ENCODE measurements at places on chromosomes 16 and 17.

- no peak for DNase-seq
These were observed 11.7 kb downstream of the CACNG1 start for GRCh38 chr17:67055811-67056745.

- DNase-seq = no peak
These were observed 79.0 kb downstream of the CA10 start for GRCh38 chr17:52079496-52079895.

- no peak for DNase-seq
These were observed 39.8 kb upstream of the BPTF start for GRCh38 chr17:67785504-67785903.

GRCh38 chr16:14505846-14506245 lies 124.2 kb downstream of the PARN start:
- DNase-seq = no peak

DNA sequence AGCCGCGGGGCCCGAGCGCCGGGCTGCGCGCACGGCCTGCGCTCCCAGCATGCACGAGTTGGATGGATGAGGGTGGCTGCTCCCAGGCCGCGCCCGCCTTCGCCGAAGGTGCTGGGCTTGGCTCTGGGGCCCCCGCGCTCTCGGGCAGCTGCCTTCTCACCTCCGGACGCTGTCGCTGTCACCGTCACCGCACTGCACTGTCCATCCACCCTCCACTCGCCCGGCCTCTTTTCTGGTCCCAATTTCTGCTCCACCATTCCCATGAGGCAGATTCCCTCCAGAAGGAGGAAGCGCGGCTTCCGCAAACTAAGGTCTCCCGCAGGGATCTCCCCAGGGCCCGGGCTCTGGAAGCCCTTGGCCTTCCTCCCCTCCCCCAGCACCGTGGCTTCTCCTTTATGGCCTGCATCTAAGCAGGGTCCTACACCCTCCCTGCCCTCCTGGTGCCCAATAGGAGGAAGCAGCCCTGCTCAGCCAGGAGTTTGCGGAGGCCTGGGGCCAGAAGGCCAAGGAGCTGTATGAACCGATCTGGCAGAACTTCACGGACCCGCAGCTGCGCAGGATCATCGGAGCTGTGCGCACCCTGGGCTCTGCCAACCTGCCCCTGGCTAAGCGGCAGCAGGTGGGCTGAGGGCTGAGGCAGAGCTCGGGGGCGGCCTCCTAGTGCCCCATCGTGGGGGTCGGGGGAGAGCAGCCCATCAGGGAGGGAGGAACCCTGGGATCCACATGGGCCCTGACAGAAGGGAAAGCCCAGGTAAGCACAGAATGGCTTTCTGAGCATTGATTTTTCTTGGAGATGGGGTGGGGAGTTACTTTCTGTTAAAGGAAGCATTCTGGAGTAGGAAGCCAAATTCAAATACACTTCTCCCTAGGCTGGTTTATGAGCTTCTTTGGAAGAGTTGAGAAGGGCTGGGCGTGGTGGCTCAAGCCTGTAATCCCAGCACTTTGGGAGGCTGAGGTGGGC lies 899 bp downstream of the ACE start:
- DNase-seq = peak; percentile 41

DNA sequence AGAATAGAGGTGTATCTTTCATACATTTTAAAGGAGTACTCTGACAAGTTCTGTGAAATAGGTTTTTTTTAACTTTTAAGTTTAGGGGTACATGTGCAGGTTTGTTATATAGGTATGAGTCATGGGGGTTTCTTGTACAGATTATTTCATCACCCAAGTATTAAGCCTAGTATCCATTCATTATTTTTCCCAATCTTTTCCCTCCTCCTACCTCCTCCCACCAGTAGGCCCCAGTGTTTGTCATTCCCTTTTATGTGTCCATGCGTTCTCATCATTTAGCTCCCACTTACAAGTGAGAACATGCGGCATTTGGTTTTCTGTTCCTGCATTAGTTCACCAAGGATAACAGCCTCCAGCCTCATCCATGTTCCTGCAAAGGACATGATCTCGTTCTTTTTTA lies 175.5 kb downstream of the CYB561 start:
- no peak for DNase-seq

- DNase-seq = no peak
These were observed 2.9 kb upstream of the ABCA6 start for GRCh38 chr17:69144331-69145255.

DNA sequence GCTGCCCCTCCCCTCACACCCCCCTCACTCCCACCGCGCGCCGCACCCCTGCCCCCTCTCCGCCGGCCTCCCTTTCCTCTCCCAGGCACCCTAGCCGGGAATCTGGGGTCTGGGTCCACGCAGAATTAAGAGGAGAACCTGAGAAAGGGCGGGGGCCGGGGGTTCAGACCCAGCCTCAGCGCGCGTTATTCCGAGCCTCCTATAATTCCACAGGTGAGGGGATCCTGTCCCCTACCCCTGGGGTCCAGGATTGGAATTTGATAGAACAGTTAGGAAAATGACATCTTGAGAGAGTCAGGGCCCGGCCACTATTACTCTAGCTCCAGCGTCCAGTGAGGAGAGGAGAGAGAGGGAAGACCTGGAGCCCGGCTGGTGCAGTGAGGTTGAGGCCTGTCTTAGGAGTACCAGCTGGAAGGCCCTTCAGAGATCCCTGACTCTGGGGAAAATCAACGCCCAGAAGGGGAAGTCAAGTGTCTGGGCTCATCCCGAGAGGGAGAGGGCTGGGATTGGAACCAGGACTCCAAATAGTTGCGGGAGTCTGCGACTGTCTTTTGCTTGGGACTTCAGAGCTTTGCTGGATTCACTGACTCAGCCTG lies 17.3 kb downstream of the GRB7 start:
- peak; percentile 39 for DNase-seq

GRCh38 chr17:22138861-22139469 lies 446.6 kb downstream of the KCNJ18 start:
- DNase-seq = no peak

DNA sequence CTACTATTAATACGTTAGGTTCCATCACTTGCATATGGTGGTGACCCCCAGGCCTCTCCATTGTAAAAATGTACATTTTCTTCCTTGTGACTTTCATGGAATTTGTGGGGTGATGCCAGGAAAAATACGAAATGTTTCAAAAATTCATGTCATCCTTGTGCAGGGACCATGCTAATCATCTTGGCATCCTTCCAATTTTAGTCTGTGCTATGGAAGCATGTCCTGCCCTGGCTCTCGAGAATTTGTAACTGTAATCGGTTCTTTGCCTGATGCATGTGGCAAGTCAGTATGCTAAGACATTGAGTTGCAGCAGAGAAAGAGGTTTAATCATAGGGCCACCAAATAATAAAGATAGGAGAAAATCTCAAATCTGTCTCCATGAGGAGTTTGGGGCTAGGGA lies 14.3 kb upstream of the GINS3 start:
- no peak for DNase-seq

- no peak for DNase-seq
These were observed 134.9 kb downstream of the MSI2 start for GRCh38 chr17:57391076-57391825.

DNA sequence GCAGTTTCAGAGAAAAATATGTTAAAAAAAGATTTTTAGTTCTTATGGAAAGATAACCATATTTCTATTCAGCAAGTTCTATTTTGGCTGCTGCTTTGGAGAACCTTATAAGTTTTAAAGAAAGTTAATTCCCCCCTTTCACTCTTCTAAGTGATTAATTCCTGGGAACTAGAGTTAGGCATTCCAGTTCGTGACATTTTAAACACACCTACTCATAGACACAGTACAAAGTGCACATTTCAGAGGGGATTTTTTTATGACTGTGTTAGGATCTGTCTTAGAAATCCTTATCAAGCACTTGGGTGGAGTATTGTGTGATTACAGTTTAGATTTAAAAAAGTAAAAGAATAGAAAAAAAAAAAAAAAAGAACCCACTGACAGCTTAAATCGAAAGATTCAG lies 3.5 kb upstream of the CDH11 start:
- DNase-seq = no peak

GRCh38 chr17:57985675-57985974 lies 2.4 kb downstream of the VEZF1 start:
- no peak for DNase-seq

DNA sequence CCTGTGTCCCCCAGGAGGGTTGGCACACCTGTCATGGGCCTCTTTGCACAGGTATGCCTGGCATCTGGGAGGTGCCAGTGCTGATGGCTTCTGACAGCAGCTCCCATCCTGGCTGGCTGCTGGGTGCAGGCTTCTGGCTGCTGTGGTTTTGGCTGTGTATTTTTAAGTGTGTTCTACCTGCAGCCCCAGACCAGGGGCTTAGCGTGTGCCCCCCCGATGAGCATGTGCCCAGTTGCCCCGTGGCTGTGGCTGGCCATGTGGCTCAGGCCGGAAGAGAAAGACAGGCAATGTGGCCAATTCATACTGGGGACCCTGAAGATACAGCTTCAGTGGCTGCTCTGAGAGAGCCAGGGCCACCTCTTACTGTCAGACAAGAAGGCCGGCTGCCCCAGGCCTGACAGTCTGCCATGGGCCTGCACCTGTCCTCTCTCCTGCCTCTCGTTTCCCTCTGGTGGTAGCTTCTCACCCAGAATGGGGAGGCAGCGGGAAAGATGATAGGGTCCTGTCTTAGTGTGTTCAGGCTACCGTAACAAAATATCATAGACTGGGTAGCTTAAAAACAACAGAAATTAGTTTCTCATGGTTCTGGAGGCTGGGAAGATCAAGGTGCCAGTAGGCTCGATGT lies 37.6 kb upstream of the LGALS9 start:
- DNase-seq = no peak

GRCh38 chr16:84839054-84839453 lies 19.3 kb downstream of the CRISPLD2 start:
- no peak for DNase-seq

DNA sequence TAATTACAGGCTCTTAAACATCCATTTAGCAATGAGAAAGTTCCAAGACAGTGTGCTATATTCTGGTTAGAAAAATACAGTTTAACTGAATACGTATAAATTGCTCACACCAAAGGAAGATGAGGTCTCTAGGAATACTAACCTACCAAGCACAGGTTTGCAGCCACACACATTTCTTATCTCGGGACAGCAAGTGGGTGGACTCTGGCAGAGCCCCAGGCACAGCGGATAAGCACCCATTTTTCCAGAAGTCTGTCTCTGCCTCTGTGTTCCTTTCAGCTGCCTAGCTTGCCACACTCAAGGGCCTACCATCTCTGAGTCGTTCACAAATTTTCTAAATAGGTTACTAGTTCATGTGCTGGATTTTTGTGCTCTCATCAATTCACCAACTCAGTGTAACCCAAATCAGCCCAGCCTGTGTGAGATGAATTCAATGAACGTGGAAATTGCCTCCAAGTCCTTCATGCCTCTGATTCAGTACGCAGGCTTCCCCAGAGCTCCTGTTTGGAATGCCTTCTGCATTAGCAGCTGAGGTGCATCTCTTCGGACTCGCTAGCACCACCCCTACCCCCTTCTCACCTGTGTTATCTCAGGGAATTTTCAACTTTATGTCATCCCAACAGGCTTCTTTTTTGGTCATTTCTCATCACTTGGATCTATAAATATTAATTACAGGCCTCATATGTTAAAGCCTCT lies 581.0 kb upstream of the CDH11 start:
- no peak for DNase-seq

DNA sequence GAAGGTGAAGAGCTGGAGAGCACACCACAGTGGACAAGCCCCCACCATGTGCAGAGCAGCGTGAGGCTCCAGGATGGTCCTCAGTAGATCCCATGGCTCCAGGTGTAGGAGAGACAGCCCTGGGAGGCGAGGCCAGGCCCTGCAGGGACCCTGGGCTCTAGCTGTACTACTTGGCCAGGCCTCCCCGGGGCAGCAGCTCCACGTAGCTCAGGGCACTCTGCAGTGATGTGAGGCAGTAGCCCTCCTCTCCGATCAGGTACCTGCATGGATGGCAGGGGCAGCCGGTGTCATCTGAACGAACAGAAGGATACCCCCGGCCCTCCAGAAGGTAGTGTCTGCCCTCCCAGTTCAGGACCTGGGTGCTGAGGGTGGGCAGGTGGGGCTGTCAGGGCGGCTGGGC lies 6.2 kb upstream of the SPATA2L start:
- DNase-seq = no peak

- DNase-seq = no peak
These were observed 37.3 kb upstream of the MRPS23 start for GRCh38 chr17:57887161-57887560.

- DNase-seq = no peak
These were observed 36.4 kb downstream of the CLEC16A start for GRCh38 chr16:10980813-10981212.

DNA sequence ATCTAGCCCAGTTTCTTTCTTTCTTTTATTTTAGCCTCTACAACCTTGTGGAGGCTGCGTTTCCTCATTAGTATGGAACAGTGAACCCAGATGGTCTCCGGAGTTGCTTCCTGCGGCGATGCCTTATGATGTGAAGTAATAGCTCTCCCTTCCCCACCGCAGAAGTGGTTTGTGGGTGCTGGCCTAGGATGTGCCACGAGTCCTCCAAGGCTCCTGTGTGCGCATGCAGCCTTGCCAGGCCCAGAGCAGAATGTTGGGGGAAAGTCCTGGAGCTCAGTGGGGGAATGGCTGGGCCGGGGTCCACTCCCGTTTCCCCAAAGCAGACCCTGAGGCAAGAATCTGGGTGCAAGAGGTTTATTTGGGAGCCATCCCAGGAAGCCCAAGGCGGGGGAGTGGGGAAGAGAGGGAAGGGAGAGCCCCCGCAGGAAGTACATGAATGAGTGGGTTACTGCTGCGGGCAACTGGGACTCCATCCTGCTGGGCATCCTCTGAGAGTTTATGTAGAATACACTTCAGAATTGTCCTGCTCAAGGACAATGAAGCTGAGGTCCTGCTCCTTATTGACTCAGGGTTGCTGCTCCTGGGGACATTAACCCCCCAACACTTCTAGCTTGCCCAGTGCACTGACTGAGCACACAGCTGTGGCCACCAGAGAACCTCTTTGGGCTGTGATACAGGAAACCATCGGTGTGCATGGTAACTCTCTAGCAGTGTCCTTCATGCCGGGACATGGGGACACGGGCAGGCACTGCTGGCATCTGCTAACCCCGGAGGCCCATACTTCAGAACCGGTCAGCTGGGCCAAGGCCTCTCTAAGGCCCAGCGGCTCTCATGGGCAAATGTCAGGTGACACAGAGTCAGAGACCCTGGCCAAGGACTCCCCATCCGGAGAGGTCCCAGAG lies 3.7 kb upstream of the HCRT start:
- no peak for DNase-seq

- DNase-seq = no peak
These were observed 4.1 kb upstream of the MSLN start for GRCh38 chr16:756428-756827.

DNA sequence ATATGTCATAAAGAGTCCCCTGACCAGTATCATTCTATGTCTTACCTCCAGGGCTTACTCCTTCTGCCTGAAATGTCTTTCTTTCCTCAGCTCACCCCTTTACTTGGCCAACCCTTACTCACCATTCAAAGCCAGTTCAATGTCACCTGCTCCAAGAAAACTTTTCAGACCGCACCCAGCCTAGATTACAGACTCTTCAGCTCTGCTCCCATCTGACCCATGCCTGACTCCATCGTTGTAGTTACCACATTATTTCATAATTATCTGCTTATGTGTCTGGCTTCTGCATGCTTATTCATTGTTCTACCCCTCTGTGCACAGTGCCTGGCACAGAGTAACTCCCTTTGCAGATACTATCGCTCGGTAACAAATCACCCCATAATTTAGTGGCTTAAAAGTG lies 62.5 kb upstream of the TOB1 start:
- DNase-seq = no peak
